ENCODE measurements at places on chromosomes 13 and 19.
A peak's percentile ranks its signal among the peaks of the same experiment; 100 is the strongest.

- DNase-seq = no peak
Observed at GRCh38 chr13:75643693-75644092, 7.6 kb downstream of the LMO7 start.

DNA sequence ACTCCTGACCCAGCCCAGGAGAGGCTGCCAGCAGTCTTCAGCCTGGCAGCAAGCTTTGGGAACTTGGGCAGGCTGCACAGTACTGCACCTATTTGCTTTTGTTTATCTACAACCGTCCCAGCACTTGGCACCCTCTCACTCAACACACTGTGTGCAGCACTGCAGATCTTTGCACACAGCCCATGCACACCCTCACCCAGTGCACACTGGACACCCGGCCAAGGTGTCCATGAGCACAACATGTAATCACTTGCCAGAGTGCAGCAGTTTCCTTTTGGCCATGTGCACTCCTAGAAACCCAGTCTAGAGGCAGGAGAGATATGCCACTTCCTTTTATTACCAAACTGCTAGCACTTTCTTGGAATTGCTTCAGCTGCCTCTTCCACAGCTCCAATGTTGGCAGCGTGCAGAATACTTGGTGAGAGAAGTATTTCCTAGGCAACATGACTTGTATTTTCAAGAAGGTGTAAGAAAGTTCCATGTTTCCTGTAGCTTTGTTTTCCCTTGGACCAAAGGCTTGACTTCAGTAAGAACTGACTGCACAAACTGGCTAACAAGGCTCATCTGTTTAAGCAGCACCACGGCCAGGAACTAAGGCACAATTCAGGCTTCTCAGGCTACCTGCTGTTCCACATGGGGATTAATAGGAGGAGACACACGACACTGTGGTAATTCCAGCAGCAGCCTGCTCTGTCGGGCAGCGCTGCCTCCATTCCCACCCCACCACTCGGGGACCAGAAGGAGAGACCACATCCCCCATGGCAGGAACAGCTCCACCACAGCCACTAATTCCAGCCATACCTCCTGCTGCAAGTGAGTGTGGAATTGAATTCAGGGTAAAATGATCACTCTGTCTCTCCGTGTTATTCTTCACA is 15.3 kb downstream of the ATP7B start:
- peak; percentile 53 for DNase-seq

GRCh38 chr19:6718741-6719539 is 1.5 kb downstream of the C3 start:
- peak; percentile 96 for DNase-seq

DNA sequence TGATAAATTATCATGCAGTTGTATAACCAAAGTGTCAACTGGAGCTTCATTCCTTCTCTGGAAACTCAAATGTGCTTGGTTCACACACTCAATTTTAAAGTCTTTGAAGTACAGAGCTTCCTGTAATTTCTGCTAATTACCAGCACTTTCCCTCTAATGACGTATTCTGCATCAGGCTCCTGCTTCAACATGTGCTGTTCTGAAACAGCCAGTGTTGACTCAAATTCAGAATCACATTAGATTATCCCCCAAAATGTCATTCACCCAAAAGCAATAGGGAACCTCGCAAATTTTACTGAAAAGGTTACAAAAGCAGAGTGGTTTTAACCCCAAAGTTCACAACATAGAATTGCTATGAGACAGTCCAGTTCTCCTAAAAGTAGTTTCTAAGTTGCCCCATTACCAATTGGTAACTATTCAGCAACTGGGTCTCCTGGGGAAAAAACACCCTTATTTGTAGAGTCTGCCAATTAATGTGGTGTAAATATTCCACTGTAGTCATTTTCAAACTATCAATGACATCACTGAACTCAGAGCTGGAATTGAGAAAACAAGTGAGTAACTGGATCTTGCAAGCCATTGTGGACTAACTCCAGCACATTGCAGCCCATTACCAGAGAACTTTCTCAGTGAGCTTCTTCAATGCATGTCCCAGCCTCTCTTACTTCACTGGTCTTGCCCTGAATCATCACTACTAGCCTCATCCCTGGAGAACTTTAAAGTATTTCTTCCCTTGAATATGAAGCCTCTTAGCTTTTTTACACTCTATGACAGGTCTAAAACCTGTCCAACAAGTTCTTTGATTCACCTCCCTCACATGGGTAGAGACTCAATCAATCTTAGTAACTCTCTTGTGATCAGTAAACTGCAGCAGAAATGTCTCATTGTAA is 955.4 kb downstream of the EFNB2 start:
- no peak for DNase-seq

- no peak for DNase-seq
Observed at GRCh38 chr13:104408733-104409132, 1342.5 kb upstream of the SLC10A2 start.

GRCh38 chr13:101262306-101262705 is 154.0 kb downstream of the NALCN start:
- DNase-seq = no peak

GRCh38 chr19:48772503-48772953 is 17.2 kb downstream of the FGF21 start:
- DNase-seq = no peak

- DNase-seq = no peak
Observed at GRCh38 chr13:30305456-30305970, 1.8 kb downstream of the KATNAL1 start.

GRCh38 chr13:22265563-22265962 is 594.7 kb downstream of the FGF9 start:
- DNase-seq = no peak

DNA sequence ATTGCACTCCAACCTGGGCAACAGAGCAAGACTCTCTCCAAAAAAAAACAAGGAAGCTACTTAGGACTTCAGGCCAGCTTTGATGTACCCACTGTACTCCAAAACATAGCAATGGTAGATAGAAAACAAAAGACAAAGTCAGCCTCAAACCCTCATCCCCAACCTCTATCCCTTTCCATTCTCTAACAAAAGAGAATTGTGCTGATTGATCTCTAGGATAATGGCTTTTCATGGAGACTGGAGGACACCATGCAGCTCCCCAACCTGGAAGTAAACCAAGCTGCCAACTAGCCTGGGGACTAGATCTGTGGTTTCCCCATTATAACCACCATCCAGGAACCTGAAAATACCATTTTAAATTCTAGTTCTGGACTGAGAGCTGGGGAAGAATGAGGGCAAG is 4.3 kb upstream of the ZDHHC20 start:
- DNase-seq = no peak

DNA sequence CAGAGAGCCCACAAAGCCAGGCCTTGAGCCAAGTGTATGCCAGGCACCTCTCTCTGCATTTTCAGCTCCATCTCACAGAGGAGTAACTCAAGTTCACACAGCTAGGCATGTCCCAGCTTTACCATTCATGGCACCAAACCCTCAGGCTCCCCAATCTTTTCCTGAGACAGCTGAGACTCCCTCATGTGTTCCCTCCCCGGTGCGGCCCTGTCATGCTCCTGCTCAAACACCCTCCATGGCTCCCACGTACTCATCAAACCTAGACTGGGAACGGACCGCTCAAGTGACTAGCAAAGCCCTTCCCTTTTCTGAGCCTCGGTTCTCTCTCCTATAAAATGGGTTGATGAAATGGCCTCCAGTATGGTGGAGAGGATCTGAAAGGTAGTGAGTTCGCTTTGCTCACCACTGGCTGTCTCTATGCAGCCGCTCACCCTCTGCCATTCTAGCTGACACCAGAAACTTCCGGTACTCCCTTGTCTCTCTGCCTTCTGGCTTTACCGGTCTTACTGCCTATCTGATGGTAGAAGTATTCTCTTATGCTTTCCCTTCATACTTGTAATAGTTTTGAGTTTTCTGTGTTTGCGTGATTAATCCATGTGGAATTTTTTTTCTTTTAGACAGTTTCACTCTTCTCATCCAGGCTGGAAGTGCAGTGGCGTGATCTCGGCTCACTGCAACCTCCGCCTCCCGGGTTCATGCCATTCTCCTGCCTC is 7.8 kb upstream of the SLC44A2 start:
- no peak for DNase-seq

DNA sequence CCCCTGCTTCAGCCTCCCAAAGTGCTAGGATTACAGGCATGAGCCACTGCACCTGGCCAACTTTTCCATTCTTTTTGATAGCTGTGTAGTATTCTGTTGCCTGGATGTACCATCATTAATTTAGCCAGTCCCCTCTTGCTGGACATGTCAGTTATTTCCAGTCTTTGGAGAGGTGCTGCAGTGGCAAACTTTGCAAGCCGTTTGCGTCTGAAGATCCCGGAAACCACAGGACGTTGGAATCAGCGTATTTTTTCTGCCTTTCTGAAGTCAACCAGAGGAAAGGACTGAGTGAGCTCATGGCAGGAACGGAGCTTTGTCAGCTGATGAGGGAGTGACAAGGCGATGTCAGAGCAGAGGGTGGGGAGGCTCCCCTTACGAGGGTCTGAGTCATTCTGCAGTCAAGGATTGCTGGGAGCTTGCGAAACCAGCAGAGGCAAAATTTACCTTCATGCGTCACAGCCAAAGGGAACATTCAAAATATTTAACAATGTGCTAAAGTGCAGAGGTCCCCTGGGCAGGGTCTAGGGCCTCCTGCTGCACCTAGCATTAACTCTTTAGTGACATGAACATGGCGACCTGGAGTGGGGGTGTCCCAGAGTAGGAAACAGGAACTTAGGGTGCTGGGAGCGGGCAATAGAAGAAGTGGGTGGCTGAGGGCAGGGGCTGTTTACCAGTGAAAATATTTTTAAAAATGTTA is 5.6 kb downstream of the C5AR1 start:
- peak; percentile 22 for DNase-seq

DNA sequence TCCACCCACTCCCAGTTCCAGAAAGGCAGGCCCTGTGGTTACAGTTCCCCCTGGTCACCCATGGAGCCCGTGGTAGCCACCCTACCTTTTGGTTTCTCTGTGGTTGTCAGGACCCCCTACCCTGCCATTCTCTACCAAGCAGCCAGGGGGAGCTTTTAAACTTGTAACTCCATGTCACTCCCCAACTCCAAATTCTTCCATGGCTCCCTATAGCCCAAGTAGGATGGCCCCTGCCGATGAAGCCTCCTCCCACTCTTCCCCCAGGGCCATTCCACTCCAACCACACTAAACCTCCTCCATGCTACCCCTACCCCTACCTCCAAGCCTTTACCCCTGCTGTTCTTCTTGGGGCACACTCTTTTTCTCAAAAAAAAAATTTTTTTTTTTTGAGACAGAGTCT is 2.2 kb downstream of the S1PR2 start:
- DNase-seq = peak; percentile 59

DNA sequence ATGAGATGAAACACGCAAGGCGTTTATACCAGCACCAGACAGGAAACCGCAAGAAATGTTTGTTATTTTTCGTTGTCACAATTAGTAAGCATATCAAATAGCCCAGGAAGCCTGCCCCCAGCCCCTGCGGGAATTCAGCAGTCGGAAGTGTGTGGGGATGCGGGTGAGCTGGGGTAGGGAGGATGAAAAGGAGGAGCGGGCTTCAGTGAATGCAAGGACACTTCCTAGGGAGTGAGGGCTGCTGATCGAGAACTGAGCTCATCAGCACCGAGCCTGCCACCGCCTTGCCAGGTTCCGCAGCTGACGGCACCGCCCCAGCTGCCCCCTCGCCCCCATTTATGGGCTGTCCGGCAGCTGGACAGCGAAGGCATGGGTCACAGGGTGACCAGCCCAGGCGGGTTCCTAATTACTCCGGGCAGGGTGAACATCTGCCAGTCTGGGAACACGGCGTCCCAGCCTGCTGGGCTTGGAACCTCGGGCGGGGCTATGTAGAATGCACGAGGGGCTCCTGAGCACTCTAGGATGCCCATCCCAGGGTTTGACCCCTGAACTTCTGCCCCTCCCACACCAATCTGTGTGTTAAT is 1.6 kb upstream of the BEST2 start:
- no peak for DNase-seq

DNA sequence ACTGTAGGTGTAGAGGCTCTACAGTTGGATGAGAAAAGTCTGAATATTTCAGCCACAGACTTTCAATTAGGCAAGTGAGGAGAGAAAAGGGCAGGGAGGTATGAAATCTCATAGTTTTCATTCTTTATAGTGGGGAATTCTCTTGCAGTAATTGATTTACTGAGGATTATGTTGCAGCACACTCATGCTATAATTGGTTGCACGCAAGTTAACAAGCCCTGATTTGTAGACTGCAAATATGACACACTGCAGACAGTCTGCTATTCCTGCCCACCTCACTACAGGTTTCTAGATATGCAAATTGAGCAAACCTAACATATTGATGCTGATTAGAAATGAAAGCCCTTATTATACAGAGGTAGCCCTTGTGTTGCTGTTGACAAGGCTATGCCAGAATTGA is 139.4 kb downstream of the LHFPL6 start:
- no peak for DNase-seq

DNA sequence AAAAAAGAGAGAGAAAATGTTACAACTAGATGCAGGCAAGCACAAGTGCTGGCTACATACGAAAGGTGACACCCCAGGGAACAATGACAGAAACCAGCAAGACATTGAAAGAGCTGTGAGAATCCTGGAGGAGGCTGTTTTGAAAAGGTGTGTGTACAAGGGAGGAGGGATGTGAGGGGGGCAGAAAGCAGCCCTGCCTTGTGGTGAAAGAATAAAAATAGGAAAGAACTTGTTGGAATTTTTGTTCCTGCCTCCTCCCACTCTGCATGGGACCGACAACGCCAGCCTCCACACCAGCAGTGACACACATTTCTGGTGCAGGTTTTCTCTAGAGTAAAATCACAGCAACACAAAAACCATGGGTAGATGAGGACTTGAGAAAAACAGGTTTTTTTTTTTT is 1258.6 kb downstream of the PCDH9 start:
- DNase-seq = no peak

- DNase-seq = no peak
Observed at GRCh38 chr19:1357531-1358109, 26.1 kb upstream of the NDUFS7 start.

GRCh38 chr13:64278493-64278892 is 2862.8 kb upstream of the PCDH20 start:
- no peak for DNase-seq

- DNase-seq = no peak
Observed at GRCh38 chr13:61136093-61136492, 279.6 kb downstream of the PCDH20 start.

DNA sequence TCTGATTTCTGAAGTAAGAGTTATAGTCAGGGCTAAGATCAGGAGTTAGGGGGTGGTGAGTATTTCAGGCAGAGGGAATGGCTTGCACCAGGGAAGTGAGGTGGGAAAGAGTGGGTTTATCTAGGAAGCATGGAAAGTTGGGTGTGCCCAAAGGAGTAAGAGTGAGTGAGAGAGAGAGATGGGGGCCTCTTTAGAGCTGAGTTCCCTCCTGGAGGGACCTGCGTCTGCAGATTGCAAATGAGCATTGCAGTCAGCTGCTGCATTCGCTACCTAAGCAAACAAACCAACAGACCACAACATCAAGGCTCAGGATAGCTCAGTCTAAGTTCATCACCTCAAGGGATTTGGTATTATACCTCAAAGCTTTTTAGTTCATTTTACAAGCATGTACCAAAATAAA is 405.8 kb downstream of the FGF9 start:
- DNase-seq = no peak

DNA sequence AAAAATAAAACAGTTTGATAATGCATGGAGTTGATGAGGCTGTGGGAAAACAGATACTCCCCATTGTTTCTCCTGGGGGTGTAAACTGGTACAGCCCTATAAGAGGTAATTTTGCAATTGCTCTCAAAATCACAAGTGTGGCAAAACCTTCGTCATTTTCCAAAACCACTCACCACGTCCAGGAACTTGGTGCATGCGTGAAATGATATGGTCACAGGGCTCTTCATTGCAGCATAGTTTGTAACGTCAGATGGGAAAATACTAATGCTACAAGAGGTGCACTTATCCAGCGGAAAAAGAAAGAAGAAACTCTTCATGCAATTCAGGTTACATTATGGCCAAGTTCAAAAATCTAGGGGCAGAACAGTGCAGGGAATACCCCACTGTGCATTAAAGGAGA is 11.9 kb upstream of the PLAUR start:
- DNase-seq = no peak

GRCh38 chr19:14558370-14559066 is 13.3 kb downstream of the NDUFB7 start:
- DNase-seq = no peak
